Muscle of arm (tissue), 14 donors: ENCODE measurements at places on chromosomes 1 and 21.

- DNase-seq: no peak
Observed at GRCh38 chr1:224450561-224451350, 16.2 kb upstream of the WDR26 start.

DNA sequence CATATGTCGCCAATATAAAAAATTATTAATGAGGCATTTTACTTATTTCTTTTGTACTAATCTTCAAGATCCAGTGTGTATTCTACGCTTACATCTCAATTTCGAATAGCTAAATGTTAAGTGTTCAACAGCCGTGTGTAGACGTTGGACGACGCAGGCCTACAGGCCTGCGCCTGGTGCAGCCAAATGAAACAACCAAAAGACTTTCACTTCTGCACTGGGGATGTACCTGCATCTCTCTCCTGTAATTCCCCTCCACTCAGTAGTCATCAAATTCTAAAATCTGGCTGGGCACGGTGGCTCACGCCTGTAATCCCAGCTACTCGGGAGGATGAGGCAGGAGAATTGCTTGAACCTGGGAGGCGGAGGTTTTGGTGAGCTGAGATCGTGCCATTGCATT is 76.8 kb upstream of the HNRNPU start:
- no peak for DNase-seq

DNA sequence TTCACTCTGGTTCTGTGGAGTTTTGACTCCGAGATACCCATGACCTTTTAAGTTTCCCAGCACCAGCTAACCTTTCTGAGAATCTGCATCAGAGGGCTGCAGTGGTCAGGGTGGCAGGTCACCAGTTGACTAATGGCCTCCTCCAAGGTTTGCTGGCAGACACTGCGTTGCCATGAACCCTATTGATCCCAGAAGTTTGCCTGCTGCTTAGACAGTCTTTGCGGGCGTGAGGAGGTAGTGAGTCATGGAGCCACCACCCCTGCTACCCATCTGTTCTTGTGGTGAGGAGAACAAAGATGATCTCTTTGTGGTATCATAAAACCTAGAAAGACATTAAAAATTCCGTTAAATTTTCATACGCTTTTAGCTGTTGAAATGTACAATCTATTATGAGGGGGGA is 180.4 kb downstream of the FGGY start:
- DNase-seq: no peak

GRCh38 chr1:114607223-114607622 is 25.8 kb upstream of the BCAS2 start:
- no peak for DNase-seq

- no peak for DNase-seq
Observed at GRCh38 chr1:30907481-30908315, 860 bp downstream of the SDC3 start.

DNA sequence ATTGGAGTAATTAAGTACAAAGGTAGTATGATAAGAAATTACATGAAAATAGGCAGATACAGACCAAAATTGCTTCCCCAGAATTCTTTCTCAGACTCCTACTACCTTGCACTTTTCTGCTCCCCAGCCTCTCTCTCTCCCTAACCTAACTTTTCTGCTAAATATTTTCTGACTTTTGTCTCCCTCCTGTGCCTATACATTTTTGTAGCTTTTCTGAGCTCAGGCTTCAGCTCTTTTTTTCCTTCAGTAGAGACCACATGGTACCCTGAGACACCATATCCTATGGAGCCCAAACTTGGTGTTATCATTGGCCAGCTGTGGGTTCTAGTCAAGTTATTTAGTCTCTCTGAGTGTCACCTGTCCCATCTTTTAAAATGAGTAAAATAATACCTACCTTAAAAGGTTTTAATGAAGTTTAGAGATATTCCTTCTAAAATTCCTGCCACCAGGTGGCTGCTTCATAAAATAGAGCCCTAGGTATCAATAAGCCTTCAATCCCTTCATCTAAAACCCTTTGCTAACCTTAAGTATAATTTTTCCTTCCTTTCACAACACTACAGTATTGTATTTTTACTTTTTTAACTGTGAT is 237.6 kb upstream of the DUSP10 start:
- DNase-seq: no peak

GRCh38 chr1:184773762-184774320 is 19.2 kb upstream of the EDEM3 start:
- DNase-seq: no peak

- no peak for DNase-seq
Observed at GRCh38 chr1:42135426-42135825, 17.8 kb upstream of the GUCA2B start.

DNA sequence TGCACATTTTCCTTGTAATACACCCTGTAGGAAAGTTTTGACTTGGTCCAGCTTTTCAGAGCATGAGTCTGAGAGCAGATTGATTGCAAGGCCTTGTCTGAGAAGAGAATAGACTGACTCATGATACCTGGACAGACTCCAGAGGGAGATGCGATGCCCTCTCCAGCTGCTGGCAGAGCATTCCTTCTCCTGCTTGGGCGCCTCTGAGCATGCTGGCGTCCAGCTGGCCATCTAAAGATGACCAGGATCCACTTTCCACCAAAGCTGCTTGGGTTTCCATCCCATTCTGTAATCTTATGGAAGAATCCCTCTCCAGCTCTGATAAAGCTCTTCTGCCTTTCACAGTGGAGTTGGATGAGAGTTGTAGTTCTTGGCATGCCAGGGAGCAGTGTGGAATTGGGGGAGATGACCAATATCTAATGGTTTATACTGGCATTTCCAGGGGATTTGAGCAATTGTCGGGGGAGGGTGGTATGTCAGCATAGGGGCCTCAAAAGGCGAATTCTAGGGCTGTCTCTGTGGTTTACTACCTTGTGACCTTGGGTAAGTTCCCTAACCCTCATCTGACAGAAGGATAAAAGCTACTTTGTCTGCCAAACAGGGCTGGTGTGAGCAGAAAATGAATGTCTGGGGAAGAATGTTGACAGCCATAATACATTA is 19.5 kb downstream of the SZRD1 start:
- peak; percentile 36 for DNase-seq

GRCh38 chr21:18677632-18678031 is 274.0 kb upstream of the TMPRSS15 start:
- DNase-seq: no peak

- no peak for DNase-seq
Observed at GRCh38 chr1:70915258-70916033, 132.2 kb downstream of the PTGER3 start.

DNA sequence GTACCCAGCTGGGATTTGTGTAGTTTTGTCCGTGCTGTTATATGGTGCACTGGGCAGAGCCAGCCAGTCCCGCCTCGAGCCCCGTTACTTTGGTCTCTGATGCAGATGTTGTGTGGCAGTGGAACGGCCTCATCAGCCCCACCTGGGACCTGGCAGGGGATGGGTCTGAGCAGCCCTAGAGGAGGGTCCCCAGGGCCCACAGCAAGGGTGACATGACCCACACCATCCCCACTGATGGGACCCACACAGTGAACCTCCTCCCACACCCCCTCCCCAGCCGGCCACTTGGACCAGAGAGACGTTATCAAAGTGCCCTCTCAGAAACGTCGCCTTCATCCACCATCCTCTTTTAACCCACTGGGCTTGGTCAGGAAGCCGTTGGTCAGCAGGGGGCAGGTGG is 42.0 kb upstream of the PCBP3 start:
- DNase-seq: no peak

- DNase-seq: no peak
Observed at GRCh38 chr1:15206418-15207030, 40.5 kb upstream of the FHAD1 start.

GRCh38 chr1:218904416-218904815 is 269.3 kb upstream of the LYPLAL1 start:
- no peak for DNase-seq

GRCh38 chr1:169160845-169161495 is 54.5 kb downstream of the ATP1B1 start:
- DNase-seq: no peak

GRCh38 chr1:117466761-117467160 is 99.5 kb downstream of the MAN1A2 start:
- no peak for DNase-seq

DNA sequence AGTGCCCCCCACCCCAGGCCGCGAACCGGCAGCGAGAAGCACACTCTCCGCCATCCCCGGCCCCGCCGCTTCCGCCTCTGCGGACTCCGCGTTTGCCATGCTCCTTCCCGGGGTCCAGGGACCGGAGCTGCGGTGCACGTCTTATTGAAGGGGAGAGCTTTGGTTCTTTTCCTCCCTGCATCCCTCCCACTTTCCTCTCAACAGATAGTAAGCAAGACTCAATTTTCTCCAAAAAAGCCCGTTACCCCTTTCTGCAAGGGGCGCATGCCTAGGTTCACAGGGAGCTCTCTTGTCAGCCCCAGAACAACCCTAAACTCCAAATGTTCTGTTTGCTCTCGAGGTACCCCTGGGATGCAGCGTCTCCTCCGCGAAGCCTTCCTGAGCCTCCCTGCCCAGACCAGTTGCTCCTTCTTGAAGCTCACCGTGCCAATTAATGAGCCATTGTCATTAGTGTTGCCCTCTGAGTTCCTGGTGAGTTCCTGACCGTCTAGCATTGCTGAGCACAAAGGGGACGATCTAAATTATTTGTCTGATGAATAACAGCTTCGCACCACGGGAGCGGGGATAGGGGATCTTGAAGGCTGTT is 8.1 kb downstream of the FOXD3 start:
- DNase-seq: no peak

DNA sequence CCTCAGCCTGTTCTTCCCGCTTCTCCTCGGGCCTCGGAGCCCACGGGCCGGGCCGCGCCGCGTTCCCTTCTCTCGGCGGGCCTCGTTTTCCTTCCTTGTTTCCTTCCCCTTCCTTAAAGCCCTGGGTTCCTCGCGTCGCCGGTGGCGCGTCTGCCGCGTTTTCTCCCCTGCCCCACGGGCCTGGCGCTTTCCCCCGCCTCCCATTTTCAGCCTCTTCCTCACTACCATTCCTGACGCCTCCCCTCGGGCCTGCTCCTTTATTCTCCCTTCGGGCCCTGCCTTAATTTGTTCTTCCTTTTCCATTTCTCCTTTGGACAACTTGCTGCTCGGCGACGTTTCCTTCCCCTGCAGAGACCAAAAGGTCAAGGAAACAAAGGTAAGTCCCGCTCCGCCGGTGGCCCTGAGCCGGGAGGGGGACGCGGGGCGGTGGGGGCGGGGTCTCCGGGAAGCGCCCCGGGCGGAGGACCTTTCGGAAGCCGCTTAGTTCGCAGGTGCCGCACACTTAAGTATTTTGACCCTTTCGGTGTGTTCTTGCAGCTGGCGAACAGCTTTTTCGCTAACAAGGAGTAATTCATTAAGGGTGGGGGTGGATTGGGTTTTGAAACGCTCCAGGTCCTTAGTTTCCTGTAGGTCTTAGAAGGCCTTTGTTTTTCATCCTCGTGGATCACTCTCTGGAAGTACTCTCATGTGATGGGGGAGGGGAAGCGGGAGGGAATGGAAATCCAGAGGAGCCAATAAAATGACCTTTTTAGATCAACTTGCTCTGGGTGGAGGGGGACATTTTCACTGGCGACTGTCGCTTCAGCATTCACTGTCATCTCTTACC is 780 bp downstream of the YTHDF2 start:
- DNase-seq: peak; percentile 21

GRCh38 chr1:208420696-208421095 is 176.5 kb upstream of the PLXNA2 start:
- no peak for DNase-seq

DNA sequence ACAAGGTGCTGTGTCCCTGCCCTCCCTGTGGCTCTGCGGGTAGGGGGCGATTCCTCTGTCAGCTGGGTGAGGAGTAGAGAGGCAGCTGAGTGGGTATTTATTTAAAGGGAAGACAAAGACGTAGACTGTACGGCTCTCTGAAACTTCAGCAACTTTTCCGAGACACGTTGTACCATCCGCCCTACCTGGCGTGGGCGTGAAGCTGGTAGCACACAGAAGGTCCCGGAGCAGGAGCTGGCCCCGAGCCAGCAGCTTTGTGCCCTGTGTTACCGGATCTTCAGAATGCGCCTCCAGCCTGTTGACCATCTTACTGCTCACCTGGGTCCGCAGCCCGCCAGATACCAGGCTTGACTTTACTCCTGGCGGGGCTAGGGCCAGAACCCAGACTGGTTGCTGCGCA is 34.9 kb downstream of the PRKCZ start:
- DNase-seq: no peak

DNA sequence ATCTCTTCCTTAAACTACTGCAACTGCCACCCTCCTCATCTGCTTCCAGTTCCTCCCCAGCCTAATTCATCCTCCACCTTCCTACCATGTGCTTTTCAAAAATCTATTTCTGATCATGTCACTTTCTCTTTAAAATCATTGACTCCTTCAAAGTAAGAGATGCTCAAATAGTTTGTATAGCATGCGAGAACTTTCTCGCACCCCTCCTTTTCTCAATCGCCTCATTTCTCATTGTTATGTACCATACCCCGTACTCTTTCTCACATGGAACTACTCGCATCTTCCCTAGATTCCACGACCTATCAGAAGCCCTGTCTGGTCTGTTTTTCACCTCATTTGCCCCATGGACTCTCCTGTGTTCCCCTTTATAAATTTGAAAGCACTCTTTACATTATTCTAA is 238.2 kb downstream of the NRIP1 start:
- DNase-seq: no peak

- DNase-seq: no peak
Observed at GRCh38 chr1:228272331-228272791, 64.5 kb downstream of the OBSCN start.

GRCh38 chr1:64701886-64702285 is 43.0 kb upstream of the RAVER2 start:
- no peak for DNase-seq

DNA sequence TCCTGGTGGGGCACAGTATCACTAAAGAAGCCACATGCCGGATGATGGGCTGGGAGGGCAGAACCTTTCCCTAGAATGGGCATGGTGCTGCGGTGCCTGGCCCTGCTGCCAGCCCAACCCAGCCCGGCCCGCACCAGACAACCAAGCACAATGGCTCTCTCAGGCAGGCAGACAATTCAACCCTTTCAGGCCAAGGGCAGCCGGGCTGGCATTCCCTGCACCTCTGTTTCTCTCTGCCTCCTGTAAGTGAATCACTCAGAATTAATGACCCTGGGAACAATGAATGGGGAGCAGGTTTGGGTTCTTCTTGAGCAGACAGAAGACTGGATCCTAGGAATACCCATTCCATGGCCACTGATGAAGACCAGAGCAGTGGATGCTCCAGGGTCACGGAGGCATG is 41.0 kb upstream of the IFFO2 start:
- DNase-seq: no peak

DNA sequence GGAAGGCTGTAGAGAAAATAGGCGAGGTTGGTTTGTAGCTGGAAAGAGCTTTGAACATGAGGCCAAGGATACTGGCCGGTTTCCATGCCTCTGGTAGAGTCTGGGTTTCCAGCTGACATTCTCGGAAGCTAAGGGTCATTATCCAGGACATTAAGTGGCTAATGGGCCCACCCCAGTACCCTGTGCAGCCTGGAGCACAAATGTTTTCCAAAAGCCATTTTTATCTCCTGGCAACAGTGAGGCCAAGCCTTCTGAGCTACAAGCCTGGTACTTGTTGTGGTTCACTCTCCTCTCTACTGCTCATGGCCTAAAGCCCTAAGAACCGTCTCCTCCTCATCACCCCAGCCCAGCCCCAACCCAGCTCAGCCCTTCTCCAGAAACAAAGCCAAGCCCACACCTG is 122.9 kb downstream of the DMRTA2 start:
- no peak for DNase-seq
